Heart right ventricle (tissue), 16 donors: ENCODE measurements at places on chromosomes 11 and 22. TPM values are rescaled to one million over a fixed set of nuclear protein-coding genes. Genes with fewer than 3 reads are reported as not detected.
A peak's percentile ranks its signal among the peaks of the same experiment; 100 is the strongest.

DNA sequence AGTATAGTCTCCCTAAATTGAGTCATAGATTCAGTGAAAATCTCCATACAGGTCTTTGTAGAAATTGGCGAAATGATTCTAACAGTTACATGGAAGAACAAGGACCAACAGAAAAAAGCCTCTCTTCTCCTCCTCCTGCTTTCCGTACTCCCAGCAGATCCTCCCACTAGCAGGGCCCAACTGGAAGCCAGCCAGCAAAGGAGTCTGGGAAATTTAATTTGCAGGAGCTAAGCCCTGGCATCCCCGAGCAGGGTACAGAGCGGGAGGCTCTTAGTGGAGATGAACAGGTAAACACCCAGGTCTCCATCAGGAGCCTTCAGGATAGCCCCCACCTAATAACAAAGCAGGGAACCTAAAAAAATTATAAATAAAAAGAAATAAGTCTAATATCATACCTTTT lies 1473.8 kb downstream of the TBC1D22A start:
- H3K4me1 ChIP-seq, result no peaks in the 10 kb centered on the region
- no peak overlapping the region for H3K27ac ChIP-seq
- DNase-seq, result no peak

DNA sequence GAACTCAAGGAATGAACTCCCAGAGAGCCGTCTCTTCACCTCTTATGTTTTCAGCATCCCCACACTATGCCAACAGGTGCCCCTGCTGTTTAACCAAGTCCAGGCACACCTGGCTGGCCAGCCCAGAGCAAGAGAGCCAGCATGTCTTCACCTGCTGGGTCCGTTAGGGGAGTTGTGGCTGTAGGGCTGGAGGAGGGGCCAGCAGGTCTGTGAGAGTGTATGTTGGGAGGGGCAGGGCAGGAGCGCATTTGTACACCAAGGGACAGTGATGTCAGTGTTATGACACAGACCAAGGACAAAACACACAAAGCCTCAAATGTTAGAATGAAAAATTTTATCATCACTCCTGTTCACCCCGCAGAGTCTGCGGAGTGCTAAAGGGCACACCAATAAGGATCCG lies 5.8 kb downstream of the PATZ1 start:
- no peak overlapping the region for H3K27ac ChIP-seq
- no peak overlapping the region for H3K4me3 ChIP-seq
- H3K36me3 ChIP-seq, result peaks cover 8% of the 10 kb centered on the region
- H3K27me3 ChIP-seq, result no peaks in the 10 kb centered on the region
- H3K4me1 ChIP-seq, result peaks cover 62% of the 10 kb centered on the region

The KBTBD3 gene
- 6.5 TPM for total RNA-seq

- H3K27ac ChIP-seq, result no peak overlapping the region
- H3K27me3 ChIP-seq, result no peaks in the 10 kb centered on the region
- no peak for DNase-seq
- H3K36me3 ChIP-seq, result no peaks in the 10 kb centered on the region
- H3K4me1 ChIP-seq, result peaks cover 30% of the 10 kb centered on the region
- peak overlapping the region; percentile 100 for H3K4me3 ChIP-seq
Observed at GRCh38 chr11:64924910-64925284, 408 bp downstream of the PPP2R5B start.

DNA sequence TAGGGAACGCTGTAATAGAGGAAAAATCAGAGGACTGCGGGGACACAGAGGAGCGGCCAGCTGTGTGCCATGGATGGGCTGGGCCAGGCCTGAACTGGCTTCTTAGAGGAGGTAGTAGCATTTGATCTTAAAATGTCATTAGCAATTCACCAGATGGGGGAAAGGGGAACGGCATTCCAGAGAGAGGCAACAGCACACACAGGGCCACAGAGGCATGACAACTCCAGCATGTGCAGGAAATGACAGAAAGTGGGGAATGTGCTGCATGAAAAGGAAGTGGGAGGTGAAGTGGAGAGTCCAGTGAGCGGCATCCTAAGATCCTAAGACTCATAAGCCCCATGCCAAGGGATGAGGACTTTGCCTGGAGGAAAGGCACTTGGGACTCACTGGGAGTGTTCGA lies 69.0 kb downstream of the UBASH3B start:
- H3K4me1 ChIP-seq, result no peaks in the 10 kb centered on the region
- DNase-seq, result no peak
- no peaks in the 10 kb centered on the region for H3K36me3 ChIP-seq
- H3K27me3 ChIP-seq, result no peaks in the 10 kb centered on the region
- no peak overlapping the region for H3K4me3 ChIP-seq

The DRG1 gene
- 76.7 TPM for total RNA-seq

The KRTAP5-10 gene
- not detected for total RNA-seq

DNA sequence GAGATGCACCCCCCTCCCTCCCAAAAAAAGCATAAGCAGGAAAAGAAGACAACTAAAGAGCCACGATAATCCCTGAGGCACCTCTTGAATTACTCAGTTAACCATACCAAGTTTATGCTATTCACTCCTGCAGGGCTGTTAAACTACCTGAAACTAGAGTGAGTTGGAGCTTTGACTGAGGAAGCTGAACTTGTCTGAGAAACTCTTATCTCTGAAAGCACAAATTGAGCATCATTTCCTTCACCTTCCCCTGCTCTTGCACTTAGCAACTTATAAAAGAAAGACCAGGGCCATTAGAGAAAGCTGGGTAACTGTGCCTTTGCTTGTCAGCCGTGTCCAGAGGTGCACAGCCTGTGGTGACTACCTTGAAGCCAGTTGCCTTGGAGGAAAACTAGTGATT lies 745.6 kb downstream of the NELL1 start:
- DNase-seq, result no peak
- H3K36me3 ChIP-seq, result no peaks in the 10 kb centered on the region
- no peaks in the 10 kb centered on the region for H3K27me3 ChIP-seq

The BCO2 gene
- 83.4 TPM for total RNA-seq

The DDI1 gene
- total RNA-seq, result not detected

DNA sequence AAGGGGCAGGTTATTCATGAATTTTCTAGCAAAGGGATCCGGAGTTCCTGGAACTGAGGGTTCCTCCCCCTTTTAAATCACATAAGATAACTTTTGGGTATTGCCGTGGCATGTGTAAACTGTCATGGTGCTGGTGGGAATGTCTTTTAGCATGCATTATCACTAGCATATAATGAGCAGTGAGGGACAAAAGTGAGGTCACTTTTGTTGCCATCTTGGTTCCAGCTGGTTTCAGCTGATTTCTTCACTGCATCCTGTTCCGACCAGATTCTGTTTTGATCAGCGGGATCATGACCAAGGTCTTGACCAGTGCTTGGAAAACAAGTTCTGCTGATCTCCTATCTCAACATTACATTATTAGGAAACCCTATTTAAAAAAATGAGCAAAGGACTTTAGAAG lies 7.4 kb downstream of the MIF start:
- H3K27ac ChIP-seq, result no peak overlapping the region
- DNase-seq, result no peak
- H3K36me3 ChIP-seq, result peaks cover 9% of the 10 kb centered on the region
- no peak overlapping the region for H3K4me3 ChIP-seq

- no peak for DNase-seq
- no peaks in the 10 kb centered on the region for H3K36me3 ChIP-seq
- peak overlapping the region; percentile 58 for H3K27ac ChIP-seq
- no peaks in the 10 kb centered on the region for H3K27me3 ChIP-seq
- no peak overlapping the region for H3K4me3 ChIP-seq
- H3K4me1 ChIP-seq, result no peaks in the 10 kb centered on the region
Observed at GRCh38 chr11:57288771-57289579, 35.8 kb downstream of the TNKS1BP1 start.

The TRPM5 gene
- not detected for total RNA-seq

- H3K4me3 ChIP-seq, result peak within 1 kb of the TSS; percentile 52
- H3K36me3 ChIP-seq, result no peaks in the 10 kb centered on the region
- peaks cover 51% of the 10 kb centered on the region for H3K4me1 ChIP-seq
- H3K27me3 ChIP-seq, result no peaks in the 10 kb centered on the region
- DNase-seq, result peak; percentile 77
- peak within 1 kb of the TSS; percentile 39 for H3K27ac ChIP-seq
Observed at GRCh38 chr22:23772649-23773473, at the start of gene MMP11. Gene MMP11 (plus strand): TSS chr22:23772849. CDS start chr22:23772871, 22 bp downstream.

DNA sequence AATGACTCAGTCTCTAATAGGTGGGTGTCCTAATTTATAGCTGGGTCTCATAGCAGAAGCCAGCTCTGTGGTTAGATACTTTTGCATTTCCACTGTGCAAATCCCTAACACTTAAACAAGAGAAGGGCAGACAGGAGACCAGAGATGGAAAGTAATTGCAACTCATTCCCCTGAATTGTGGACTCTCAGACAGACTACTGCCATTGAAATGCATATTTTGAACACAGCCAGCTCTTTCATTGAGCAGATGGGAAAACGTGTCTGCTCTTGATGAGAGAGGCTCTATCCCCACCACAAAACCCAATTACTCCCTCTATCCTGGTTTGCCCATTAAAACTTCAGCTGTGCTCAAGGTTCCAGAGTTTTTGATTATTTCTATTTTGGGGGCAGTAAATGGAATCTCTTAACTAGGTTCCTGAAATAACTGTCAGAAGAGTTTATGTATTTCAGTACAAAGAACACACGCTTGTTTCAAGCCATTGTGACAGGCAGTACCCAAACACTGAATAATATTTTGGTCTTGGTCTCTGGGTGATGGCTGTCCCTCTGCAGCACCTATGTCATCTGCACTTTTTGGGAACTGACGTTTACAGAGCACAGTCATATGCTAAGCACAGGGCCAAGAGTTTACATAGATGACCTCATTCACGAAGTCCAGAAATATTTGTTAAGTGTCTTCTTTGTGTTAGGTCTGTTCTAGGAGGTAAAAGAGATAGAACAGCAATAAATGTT lies 41.7 kb downstream of the FAM227A start:
- H3K4me1 ChIP-seq, result peaks cover 10% of the 10 kb centered on the region
- no peaks in the 10 kb centered on the region for H3K36me3 ChIP-seq
- peak overlapping the region; percentile 85 for H3K27ac ChIP-seq
- H3K4me3 ChIP-seq, result no peak overlapping the region

The OR52H1 gene
- total RNA-seq, result not detected

The LDHAL6A gene
- total RNA-seq, result not detected

DNA sequence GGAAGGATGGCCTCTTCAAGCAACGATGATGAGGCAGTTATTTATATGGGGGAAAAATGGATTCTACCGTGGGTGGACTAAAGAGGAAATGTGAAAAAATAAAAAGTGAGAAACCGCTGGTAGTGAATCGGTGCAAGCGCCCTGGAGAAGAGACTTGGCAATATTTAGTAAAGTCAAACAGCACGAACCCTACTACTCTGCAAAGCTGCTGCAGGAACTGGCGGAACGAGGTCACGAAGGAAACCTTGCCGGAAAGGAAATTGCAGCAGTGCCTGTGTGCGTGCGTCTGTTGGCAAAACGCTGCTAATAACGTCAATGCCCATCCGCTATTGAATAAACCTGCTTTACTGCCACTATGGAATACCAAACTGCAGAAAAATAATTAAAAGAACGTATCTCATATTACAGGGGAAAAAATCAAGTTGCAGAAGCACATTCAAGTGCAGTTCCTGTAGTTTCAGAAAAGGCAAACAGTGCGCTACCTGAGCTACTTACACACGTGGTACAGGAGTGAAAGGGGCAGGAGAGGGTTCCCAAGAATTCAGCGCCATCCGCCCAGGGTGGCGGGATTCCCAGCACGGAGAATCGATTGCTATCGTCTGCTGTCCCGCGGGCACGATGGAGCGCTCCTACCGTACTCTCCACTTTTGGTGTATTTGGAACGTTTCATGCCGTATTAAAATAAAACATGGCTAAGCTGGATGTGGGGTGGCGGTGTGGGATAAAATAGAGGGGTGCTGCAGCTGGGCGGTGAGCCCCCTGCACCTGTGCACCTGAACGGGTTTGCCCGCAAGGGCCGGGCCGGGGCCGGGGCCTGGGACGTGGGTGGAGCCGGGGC lies 585 bp upstream of the NADSYN1 start:
- H3K4me1 ChIP-seq, result peaks cover 28% of the 10 kb centered on the region
- DNase-seq, result peak; percentile 46
- H3K27ac ChIP-seq, result no peak overlapping the region
- peaks cover 27% of the 10 kb centered on the region for H3K36me3 ChIP-seq

- peak; percentile 42 for DNase-seq
- H3K4me1 ChIP-seq, result peaks cover 59% of the 10 kb centered on the region
- no peaks in the 10 kb centered on the region for H3K27me3 ChIP-seq
- no peaks in the 10 kb centered on the region for H3K36me3 ChIP-seq
Observed at GRCh38 chr22:49953027-49953679, 7.4 kb upstream of the PIM3 start.

The CYB5R2 gene
- 1.3 TPM for total RNA-seq

The SCGB2A2 gene
- total RNA-seq, result not detected

DNA sequence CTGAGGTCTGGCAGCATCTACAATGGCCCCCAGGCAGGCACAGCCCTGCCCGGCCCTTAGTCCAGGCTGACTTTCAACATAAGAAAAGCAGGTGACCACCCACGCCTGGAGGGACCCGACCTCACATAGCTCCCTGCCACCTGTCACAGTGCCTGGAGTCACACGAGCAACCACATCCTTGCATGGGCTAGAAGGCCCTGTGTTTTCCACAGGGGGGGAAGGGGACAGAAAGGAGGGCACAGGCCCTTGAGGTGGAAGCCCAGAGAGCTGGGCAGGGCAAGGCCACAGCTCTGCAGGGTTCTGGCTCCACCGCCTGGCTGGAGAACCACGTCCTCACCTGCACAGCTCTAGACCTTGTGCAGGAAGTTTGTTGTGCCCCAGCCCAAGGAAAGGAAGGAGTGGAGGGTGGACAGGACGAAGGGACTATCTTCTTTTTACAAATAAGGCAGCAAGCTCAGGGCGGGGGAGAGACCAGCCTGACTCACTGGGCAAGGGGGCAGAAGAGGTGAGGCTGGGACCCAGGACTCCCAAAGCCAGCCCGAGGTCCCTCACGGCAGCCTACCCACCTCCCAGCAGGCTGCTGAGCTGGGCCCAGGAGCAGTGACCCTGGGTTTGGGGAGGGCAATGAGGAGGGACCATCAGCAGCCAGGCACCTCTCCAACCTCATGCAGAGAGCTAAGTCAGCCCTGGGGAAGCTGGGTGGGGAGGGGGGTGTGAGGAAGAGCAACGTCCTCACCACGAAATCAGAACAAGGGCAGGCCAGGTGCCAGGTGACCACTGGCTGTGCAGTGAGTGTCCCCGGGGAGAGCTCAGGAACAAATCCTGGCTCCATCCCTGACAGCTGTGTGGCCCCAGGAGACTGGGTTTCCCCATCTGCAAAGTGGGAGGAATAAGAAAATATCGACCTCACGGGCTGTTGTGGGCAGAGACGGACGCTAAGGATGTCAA lies 4.3 kb downstream of the C1QTNF6 start:
- no peak overlapping the region for H3K4me3 ChIP-seq
- no peak for DNase-seq
- no peaks in the 10 kb centered on the region for H3K27me3 ChIP-seq
- H3K4me1 ChIP-seq, result peaks cover 28% of the 10 kb centered on the region
- H3K27ac ChIP-seq, result no peak overlapping the region
- no peaks in the 10 kb centered on the region for H3K36me3 ChIP-seq
